A549 (cell line): ENCODE measurements at places on chromosomes 4 and X. TPM values are rescaled to one million over a fixed set of nuclear protein-coding genes. Genes with fewer than 3 reads are reported as not detected.
A peak's percentile ranks its signal among the peaks of the same experiment; 100 is the strongest.

Gene TMEM156
- 9.2 to 10.9 TPM (median 10.4 TPM) in 3 replicates for polyA plus RNA-seq

Gene TLR2
- polyA plus RNA-seq: not detected in 3 replicates

- no peak for DNase-seq
Measured at GRCh38 chr4:6137747-6138135, 62.6 kb downstream of the JAKMIP1 start.

DNA sequence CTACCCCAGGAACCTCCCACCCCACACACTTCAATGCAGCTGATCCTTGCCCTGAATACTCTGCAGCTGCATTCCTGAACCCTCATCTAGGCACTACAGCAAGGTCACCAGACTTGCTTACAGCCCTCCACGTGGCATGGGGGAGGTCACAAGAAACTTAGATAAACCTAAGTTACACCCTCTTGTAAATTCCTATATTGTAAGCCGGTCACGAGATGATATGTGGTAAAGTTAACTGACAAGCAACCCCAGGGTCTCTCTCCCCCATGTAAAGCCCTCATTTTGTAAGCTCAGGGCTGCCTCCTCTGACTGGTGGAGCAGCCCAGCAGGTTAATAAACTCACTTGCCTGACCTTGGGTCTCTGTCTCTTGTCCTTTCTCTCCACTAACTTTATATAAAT lies 570.7 kb downstream of the PCDH7 start:
- DNase-seq: no peak

GRCh38 chr4:41835321-41835995 lies 86.9 kb upstream of the PHOX2B start:
- no peak for DNase-seq

Gene PABPC1L2A
- not detected in 3 replicates for polyA plus RNA-seq

Gene SPON2
- polyA plus RNA-seq: 0.07 to 0.54 TPM (median 0.15 TPM) in 3 replicates

Gene KCND1
- 0.69 to 0.79 TPM (median 0.77 TPM) in 3 replicates for polyA plus RNA-seq

DNA sequence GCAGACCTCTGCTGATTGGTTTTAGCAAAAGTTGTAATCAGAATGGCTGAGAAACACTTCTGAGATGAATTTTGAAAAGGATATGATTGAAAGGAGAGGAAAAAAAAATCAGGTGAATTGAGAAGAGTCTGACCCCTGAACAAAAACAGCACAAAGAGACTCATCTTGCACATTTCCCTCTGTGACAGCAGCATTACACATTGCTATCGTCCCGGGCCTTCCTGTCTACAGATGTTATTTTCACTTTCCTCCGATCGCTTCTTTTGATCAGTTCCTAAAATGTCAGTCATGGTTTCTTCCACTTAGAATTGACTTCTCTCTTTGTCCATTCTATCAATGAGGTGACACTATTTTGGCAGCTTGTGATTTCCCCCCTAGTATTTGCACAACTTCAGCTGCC lies 262.6 kb downstream of the GPC3 start:
- no peak for DNase-seq

DNA sequence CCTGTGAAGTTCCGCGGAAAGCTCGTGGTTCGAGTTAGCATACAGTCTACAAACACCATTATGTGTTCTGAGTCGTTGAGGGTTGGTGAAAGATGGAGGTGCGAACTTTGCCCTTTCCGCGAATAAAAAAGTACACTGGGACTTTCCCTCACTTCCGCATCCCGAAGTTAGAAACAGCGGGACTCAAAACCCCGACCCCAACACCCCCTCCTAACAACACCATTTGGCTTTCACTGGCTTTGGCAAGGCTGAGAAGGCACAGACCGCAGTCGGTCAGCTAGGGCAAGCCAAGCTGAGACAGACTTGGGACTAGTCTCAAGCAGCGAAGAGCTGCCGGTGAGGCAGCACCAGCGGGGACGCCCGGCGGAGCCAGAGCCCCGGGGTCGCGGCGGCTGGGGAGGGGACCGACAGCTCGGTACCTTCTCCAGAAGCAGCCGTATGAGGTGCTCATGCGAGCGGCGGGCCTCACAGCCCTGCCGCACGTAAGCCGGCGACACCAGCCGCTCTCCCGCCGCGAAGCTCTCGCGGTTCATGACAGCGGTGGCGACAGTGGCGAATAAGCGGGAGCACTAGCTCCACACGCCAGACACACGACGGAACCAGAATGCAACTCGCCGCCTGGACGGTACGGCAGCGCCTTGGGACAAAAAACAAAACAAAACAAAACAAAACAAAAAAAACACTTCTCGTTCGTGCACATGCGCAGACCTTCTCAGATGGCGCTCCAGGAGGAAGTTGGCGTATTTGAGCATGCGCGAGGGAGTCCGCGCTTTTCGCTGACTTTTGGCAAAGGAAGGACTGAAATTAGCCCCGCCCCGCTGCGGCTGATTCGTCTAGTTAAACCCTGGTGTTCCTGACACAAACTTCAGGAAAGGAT lies at the start of gene SEPSECS:
Gene SEPSECS (minus strand): TSS at position 613 of the 877 bp plus-strand sequence. CDS start 80 bp downstream, at position 533.
- peak; percentile 95 for DNase-seq

Gene IL1RAPL1
- not detected in 3 replicates for polyA plus RNA-seq

DNA sequence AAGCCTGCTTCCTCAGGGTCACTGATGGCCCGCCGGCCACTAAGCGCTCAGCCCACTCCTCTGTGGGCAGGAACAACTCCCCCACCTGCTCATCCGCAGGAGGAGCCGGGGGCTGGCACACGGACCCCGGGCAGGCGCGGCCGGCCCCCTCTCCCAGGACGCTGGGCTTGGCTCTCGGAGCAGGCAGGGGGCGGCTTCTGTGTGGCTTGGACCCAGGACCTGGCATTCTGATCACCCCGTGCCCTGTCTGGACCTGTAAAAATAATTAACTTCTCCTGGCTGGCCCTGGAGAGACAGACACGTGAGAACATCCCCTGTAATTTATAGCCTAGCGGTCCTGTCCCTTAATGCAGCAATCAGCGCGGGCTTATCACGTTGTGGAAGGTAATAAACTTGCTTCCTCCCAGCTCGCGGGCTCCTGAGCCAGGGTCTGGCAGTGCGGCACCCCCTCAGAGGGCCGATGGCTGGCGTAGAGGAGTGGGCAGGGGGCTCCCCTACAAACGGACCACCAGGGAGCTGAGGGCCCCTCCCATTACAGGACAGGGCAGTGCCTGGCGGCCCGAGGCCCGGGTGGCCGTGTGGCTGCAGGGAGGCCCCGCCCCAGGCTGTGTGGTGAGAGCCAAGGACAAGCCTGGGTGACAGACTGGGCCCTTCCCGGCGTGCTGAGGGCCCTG lies 84.5 kb upstream of the NKX1-1 start:
- DNase-seq: no peak

- DNase-seq: no peak
Measured at GRCh38 chr4:127251423-127251822, 381.3 kb upstream of the INTU start.

DNA sequence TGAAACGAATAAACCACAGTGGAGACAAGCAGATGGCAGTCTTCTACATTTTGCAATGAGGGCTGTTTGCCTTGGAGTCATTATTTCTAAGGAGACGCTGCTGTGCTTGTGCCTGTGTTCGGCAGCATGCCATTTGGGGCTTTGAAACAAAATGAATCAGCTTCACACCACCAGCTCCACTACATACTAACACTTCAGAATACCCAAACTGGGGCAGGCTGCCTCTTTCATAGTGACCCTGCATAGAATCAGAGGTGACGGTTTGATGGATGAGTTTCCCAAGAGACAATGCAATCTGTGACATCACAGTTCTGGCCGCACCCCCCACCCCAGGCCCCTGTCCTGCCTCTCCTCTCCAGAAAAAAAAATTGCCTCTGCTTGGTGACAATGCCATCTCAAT lies 57.1 kb upstream of the MID1 start:
- DNase-seq: no peak

- DNase-seq: no peak
Measured at GRCh38 chr4:138222046-138222445, 20.1 kb downstream of the SLC7A11 start.

Gene AREG
- polyA plus RNA-seq: 46.3 to 58.9 TPM (median 52.2 TPM) in 3 replicates
